AML-193 (cell line): ENCODE measurements at places on chromosomes 5 and 9.

DNA sequence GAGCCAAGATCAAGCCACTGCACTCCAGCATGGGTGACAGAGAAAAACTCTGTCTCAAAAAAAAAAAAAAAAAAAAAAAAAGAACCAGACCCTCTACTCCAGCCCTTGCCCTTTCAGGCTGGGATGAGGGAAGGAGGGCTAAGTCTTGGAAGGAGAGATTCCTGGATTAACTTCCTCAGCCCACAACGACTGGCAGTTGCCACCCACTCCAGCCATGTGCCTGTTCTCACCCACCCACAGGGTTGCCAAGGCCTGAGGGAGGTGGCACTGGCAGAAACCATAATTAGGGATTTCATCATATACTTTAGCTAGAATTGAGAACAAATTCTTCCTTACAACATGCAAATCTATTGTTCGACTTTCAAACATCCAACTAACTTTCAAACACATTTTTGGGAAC, 87.8 kb upstream of the SLC30A5 start:
- DNase-seq: no peak

- no peak for DNase-seq
These were observed 75.1 kb downstream of the MROH2B start for GRCh38 chr5:40995801-40996586.

- DNase-seq: no peak
These were observed 315.6 kb downstream of the MTRR start for GRCh38 chr5:8184455-8185063.

- DNase-seq: no peak
These were observed 42.7 kb downstream of the UGCG start for GRCh38 chr9:111939322-111939721.

- DNase-seq: no peak
These were observed 15.3 kb downstream of the PCDHGC5 start for GRCh38 chr5:141504216-141504615.

GRCh38 chr9:129633207-129633606, 7.2 kb downstream of the NTMT1 start:
- DNase-seq: no peak

- peak; percentile 15 for DNase-seq
These were observed 106.0 kb downstream of the PHF2 start for GRCh38 chr9:93682155-93682968.
